Prostate gland (tissue), 2 donors: ENCODE measurements at places on chromosomes 7 and 10. TPM values are rescaled to one million over a fixed set of nuclear protein-coding genes. Genes with fewer than 3 reads are reported as not detected.

- no peaks in the 10 kb centered on the region for H3K27me3 ChIP-seq
- H3K36me3 ChIP-seq: no peaks in the 10 kb centered on the region
- no peak for DNase-seq
- H3K4me1 ChIP-seq: peaks cover 16% of the 10 kb centered on the region
- H3K27ac ChIP-seq: peak overlapping the region; percentile 53
These were observed 110.0 kb downstream of the EGFR start for GRCh38 chr7:55128693-55129394.

- no peaks in the 10 kb centered on the region for H3K4me1 ChIP-seq
- no peak overlapping the region for H3K4me3 ChIP-seq
- no peak overlapping the region for H3K27ac ChIP-seq
These were observed 253.3 kb downstream of the CCDC3 start for GRCh38 chr10:12748186-12748585.

DNA sequence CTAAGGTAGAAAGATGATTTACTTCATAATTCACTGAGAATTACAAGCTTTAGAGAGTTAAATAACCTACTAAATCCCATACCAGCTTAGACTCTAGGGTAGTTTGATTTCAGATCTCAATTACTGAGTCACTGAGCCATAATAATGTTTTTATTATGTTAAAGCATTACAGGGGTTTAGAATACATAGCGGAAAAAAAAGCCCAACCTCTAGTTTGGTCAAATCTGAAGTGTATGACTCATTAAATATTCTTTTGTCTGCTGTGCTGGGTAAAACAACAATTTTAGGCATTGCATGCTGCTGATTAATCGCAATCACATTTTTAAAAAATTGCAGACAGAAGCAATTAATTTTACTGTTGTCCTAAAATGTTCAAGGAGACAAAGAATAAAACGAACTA, 48.5 kb downstream of the MALRD1 start:
- H3K4me3 ChIP-seq: no peak overlapping the region
- H3K36me3 ChIP-seq: no peaks in the 10 kb centered on the region
- no peaks in the 10 kb centered on the region for H3K4me1 ChIP-seq
- no peak overlapping the region for H3K27ac ChIP-seq
- DNase-seq: no peak

DNA sequence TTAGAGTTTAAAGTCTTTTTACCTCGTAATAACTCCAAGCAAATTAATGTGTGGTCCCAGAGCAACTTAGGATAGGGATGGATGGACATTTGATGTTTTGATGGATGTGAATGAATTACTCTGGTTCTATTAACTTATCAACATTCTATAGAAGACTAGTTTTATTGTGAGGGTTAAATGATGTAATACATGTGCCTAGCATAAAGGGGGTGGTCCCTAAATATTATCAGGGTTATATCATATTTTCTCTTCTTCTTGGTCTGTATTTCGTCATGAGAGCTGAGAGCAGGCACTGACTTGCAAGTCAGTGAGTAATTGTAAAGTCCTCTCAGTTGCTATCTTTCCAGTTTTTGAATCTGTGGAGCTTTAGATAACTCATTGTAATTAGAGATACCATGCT, 219.3 kb downstream of the GATA3 start:
- no peak for DNase-seq
- no peak overlapping the region for H3K27ac ChIP-seq
- H3K36me3 ChIP-seq: no peaks in the 10 kb centered on the region
- H3K4me1 ChIP-seq: no peaks in the 10 kb centered on the region

DNA sequence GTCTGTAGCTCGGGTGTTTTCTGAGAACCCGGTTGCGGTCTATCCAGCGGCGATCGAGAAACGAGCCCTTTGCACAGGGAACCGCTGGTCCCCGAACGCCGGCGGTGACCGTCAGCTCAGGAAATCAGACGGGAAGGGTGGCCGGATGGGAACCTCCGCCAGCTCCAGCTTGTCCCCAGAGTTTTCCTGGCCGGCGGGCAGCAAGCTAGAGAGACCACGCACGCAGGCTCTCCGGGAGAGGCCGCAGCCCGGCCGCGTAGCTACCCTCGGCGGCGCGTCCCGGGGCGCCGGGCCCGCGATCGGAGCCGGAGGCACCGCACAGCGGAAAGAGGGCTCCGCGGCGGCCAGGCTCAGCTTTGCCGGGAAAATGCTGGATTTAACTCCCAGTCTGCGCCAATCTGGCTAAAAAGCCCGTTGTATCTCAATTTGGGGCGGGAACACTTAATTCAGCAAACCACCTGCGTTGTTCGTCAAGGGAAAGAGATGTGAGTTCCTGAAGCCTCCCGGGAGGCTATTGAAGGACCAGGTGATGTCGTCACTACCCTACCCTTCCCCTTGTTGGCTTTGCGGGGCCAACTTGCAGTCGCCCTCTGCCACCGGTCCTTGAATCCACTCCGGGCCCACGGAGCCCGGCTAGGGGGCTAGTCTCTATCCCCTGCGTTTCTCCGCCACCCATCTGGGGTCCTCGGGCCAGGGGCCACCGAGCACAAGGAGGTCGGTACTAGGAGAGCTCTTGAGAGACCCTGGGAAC, 859 bp upstream of the CH25H start:
- DNase-seq: peak; percentile 10
- H3K27ac ChIP-seq: peak overlapping the region; percentile 41
- H3K36me3 ChIP-seq: no peaks in the 10 kb centered on the region
- peak overlapping the region; percentile 32 for H3K4me3 ChIP-seq

SLC12A9 gene
- 22.0 TPM for total RNA-seq
